ENCODE measurements at places on chromosomes 4 and X.

DNA sequence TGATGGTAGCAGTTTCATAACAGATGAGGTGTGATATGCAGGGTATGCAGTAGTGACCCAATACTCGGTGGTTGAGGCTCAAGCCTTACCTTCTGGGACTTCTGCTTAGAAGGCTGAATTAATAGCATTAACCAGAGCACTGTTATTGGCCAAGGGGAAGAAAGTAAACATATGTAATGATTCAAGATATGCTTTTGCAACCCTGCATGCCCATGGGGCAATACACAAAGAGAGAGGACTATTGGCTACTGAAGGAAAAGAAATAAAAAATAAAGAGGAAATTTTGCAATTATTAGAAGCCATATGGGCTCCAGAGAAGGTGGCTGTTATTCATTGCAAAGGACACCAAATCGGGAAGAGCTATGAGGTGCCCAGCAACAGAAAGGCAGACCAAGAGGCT lies 8.7 kb downstream of the GAGE10 start:
- no peak for DNase-seq

DNA sequence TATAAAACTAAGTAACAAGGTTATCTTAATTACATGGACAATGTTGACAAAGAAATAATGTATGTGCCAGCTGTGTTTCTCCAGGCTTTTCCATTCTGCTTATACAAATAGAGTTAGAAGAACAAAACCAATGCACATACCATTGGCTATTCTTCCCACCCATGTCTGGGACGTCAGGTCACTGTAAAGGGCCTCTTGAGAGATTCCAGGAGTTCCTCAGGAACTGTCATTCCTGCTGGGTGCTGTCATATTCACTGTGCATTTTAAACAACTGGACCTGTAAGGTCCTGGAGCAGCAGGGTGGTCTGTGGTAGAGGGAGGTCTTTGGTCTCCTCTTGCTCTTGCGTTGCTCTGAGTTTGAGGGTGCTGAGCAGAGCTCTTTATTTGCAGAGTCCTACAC lies 74.6 kb upstream of the AP1S2 start:
- no peak for DNase-seq

- DNase-seq = no peak
Measured at GRCh38 chr4:169047956-169048355, 37.9 kb upstream of the CBR4 start.

- no peak for DNase-seq
Measured at GRCh38 chr4:110170861-110171260, 27.6 kb downstream of the ELOVL6 start.

DNA sequence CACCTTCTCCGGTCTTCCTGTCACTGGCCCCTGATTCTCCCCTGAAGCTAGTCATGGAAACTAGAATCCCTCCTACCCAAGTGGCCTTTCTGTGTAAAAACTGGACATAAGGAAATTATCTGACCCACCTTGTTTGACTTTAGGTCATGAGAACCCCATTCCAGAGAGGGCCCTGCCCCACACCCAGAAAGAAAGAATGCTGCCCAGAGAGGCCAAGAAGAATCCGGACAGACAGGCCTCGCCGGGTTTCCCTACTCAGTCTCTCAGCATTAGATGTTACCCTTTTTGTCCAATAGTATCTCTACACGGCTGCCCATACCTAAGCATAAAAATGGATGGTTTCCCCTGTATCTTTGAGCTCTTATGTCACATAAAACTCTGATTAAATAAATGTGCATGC lies 83.3 kb upstream of the HELT start:
- no peak for DNase-seq

GRCh38 chrX:18769812-18770573 lies 62.5 kb downstream of the PPEF1 start:
- DNase-seq = no peak

DNA sequence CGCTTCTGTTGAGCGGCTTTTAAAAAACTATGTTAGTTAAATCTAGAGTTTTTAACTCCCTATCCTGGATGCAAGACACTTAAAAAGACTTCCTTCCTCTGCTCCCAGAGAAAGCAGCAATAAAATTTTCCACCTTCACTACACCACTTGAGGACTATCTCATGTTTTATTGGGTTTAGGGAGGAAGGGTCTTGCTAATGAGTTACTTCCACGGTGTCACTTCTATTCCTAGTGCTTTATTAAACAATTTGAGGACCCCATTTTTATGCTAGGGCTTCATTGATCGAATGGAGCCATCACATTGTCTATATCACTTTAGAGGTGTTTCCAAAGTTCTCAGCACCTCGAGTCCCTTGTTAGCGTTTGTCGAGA lies 3.7 kb upstream of the STIM2 start:
- DNase-seq = no peak

GRCh38 chrX:110410603-110411002 lies 52.0 kb downstream of the RTL9 start:
- no peak for DNase-seq

DNA sequence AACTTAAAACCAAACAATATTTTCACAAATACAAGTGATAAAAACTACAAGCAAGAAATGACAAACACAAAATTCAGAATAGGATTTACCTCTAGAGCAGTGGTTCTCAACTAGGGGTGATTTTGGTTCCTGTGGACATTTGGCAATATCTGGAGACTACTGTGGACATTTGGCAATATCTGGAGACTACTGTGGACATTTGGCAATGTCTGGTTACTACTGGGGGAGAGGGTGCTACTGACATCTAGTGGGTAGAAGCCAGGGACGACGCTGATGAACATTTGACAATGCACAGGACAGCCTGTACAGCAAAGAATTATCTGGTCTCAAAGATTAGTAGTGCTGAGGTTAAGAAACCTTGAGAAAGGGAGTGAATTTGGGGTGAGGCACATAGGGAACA lies 169.8 kb downstream of the CLCN4 start:
- DNase-seq = no peak

DNA sequence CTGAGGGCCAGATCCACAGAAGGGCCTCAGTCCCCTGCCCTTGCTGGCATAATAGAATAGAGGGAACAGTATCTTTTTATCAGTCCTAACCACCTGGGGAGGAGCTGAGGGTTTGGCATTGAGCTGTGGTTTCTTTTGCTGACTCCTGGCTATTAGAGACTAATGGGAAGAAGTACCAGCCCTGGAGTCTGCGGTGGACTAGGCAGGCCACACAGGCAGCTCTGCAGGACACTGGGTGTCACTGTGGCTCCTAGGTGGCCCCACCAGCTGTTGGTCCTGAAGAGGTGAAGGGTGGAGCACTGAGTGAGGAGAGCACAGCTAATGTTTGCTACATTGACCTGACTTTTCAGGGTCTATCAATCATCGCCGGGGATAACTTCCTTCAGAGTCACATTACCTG lies 52.8 kb upstream of the GPC4 start:
- no peak for DNase-seq

DNA sequence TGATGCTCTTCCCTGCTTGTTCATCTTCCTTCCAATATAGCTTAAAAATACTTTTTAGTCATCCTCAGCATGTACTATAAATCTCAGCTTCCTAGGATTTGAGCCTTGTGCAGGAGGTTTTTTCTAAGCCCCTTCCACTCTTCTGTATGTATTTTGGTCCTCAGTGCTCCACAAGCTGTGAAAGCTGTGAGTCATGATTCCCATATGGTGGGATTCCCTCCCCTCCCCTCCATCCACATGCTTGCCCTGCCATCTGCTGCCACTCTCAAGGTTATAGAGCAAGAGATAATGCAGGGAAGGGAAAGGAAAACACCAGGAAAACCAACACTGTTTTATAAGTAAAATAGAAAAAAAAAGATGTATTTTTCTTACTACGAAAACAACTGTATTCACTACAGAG lies 58.5 kb upstream of the AP1S2 start:
- no peak for DNase-seq

DNA sequence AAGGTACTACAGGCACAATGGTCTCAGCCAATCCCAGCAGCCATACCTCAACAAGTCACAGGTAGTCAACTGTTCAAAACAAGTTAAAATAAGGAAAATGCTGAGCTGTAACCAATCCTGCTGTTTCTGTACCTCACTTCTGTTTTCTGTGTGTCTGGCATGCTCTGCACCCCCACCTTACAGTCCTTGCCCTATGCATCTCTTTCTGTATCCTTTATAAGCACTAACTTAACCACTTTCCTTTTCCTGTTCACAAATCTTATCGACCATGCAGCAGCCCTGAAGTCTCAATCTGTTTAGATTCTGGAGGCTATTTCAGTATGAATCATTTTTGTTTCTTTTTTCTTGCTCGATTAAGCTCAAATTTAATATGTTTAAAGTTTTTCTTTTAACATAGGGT lies 12.5 kb upstream of the FAM13A start:
- DNase-seq = no peak

DNA sequence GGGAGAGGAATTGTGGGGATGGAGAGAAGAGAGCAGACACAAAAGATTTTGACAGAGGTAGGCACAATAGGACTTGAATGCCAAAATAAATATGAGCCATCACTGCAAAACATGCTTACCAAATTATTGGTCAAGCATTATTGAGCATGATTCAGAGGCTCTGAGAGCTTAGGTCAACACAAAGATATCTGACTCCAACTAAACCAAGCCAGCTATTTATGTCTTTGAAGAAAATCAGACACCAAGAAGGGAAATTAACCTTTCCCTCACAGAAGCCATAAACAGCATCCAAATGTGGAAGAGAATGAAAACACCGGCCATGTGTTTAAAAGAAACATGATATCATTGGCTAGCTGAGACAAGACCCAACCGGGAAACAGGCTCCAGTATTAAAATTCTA lies 323.2 kb downstream of the RAB28 start:
- no peak for DNase-seq

GRCh38 chrX:132657876-132658275 lies 169.0 kb upstream of the MBNL3 start:
- DNase-seq = no peak

- peak; percentile 37 for DNase-seq
Measured at GRCh38 chrX:40105835-40106675, 8.3 kb upstream of the BCOR start.

All from hypothalamus (tissue), 51 donors.